T-helper 17 cell (primary cell): ENCODE measurements at places on chromosomes 6 and 20.

GRCh38 chr6:134517145-134517658, 199.3 kb upstream of the SGK1 start:
- DNase-seq, result no peak

GRCh38 chr6:28303570-28303969, 22.2 kb downstream of the PGBD1 start:
- no peak for DNase-seq

DNA sequence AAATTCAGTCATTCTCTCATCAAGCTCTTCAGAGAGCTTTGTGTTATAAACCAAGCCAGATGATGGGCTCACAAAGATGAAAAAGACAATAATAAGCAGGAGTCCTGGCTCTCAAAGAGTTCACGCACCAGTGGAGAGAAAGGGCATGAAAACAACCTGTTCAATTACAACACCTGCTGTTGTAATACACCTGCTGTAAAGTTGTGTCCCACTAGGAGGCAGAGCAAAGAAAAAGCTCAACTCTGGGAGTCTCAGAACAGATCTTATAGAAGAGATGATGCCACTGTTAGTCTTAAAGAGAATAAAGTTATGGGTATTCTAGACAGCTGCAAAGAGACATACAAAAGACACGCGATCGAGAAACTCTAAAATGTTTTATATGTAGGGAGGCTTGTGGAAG, 100.6 kb downstream of the DCDC2 start:
- no peak for DNase-seq

DNA sequence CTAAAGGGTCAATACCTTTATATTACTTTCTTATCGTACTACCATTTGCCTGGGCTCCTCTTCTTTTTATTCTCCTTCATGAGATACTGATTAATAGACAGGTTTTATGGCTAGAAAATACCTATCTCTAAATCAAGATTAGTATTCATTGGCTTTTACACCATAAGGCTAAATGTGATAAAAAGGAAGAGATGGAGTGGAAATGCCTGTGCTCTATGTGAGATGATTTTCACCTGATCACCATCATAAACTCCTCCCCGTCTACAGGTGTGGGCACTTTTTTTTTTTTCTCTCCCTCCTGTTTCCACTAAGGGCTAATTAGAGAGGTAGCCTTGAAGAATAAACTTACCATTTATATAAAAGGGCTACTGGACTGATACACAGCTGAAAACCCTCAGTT, at the start of gene GLYATL3:
Gene GLYATL3 (plus strand): TSS at position 301 of the 400 bp plus-strand sequence. CDS start 12,068 bp downstream, outside the sequence.
- no peak for DNase-seq

DNA sequence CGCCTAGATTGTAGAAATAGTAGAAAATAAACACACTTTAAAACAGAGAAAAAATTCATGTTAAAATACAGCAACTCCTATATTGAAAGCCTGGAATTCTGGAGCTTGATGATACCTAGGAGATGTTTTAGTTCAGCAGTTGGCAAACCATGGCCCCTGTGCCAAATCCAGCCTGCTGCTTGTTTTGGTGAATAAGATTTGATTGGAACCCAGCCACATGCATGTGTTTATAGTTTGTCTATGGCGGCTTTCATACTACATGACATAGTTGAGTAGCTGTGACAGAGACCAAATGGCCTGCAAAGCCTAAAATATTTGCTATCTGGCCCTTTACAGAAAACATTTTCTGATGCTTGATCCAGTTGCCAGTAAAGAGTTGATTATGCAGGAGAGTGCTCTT, 57.2 kb downstream of the PAX1 start:
- DNase-seq, result no peak

DNA sequence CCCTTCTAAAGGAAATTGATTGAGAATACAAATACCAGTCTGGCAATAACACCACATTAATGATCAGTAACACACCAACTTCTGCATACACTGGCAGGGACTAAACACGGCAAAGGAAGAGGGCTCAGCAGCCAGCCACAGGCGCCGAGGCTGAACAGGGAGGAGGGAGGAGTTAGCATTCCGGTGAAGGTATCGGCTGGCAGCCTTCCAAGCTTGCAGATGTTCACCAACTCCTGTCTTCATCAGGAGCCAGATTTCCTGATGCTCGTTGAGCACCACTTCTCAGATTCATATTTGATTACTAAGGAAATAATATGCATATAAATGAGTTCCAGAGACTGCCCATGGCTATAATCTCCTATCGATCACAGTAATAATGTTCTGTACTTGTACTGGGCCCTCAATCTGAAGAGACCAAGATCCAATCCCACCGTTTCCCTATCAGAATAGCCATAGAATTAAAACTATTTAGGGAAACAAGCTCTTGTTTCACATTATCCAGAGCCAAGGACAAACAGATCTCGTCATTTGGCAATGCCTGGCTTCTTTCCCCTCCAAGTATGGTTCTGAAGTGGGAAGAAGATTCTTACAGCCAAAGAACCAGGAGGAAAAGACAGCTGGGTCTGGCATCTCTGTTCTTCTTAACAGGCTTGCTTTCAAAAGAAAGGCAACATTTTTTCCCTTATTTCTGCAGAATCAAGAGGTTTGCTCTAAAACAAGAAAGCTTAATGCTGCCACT, 42.2 kb downstream of the GFOD1 start:
- no peak for DNase-seq

DNA sequence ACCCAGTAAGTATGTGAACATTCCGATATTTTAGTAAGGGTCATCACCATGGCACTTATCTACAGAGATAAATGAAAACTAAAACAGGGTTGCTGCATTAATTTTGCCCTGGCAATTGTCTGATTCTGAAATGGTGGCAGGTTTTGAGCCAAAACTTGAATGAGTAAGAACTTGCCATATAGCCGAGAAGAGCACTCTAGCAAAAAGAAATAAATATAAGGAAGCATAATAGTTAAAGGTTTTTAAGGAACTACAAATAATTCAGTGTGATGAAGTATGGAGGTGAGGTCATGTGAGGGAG, 68.5 kb upstream of the BTN3A2 start:
- no peak for DNase-seq

- no peak for DNase-seq
These were observed 17.9 kb downstream of the LAMP5 start for GRCh38 chr20:9532069-9532838.

- no peak for DNase-seq
These were observed 486.3 kb upstream of the MARCKS start for GRCh38 chr6:113370508-113371502.

DNA sequence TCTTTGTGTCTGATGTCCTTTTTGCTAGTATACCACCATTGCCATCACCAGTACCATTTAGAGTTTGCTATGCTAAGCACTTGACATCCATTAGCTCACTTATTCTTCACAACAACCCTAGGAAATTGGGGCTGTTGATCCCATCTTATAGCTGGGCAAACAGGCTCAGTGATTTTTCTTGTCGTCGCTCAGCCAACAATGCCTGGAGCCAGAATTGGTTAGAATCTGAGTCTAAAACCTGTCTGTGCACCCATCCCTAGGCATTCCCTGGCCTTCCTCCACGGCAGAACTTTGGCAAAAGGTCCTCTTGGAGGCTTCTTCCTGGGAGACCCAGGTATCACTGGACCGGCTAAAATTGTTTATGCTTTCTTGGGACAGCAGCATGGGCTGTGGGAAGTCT, 20.9 kb downstream of the PHF20 start:
- no peak for DNase-seq

GRCh38 chr6:20723236-20723635, 189.0 kb downstream of the CDKAL1 start:
- no peak for DNase-seq

DNA sequence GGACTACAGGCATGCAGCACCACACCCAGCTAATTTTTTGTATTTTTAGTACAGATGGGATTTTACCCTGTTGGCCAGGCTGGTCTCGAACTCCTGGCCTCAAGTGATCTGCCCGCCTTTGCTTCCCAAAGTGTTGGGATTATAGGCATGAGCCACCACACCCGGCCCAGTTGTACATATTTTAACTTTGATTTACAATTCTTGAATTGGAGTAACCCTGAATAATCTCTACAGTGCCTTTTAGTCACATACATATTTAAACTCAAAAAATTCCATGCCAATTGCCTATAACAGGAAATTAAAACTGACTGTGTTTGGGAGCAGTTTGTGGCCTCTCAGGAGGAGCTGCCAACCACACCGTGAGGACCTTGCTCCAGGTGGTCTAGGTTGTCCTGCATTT, 199.8 kb upstream of the PDE10A start:
- no peak for DNase-seq

DNA sequence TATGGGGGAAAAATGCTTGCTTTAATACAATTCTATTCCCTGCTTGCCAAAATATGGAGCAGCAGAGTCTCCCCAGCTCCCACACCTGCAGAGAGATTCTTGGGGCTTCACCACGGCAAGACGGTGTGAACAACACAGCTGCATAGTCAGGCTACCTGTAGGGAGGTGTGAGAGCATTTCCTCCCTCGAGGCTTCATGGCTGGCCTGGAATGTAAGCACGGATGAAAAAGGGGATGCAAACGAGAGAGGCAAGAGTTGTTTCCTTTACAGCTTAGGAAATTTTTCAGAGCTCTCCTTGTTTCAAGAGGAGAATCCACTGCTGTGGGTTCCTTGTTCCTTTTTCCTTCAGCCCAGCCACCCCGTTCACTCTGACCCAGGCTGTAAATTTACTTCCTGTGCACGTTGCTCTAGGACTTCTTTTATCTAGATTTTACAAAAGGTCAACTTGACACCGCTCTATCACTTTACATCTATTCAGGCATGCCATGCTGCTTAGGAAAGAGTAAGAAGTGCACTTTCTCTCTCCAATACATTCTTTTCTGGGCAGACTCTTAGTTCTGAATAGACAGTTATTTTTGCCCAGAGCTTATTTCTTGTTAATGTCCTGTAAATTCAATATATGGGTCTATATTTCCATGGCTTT, 197.1 kb downstream of the KHDC1L start:
- DNase-seq, result no peak

- no peak for DNase-seq
These were observed 77.6 kb downstream of the SCML4 start for GRCh38 chr6:107746461-107747030.

DNA sequence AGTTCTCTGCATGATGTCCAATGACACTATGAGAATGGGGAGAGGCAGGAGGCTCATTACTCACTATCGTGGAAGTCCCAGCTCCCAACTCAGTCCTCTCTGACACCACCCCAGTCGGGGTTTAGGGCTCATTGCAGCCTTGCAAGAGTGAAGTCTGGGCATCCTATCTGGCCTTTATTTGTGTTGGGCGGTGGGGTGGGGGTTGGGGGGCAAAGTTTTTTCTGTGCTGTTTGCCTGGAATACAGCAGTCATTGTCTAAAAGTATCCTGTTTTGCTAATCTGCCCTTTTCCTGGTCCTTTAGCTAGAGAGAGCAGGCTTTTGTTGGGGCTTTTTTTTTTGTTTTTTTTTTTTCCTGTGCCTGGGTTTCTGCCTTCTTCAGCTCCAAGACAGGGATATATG, 174.2 kb downstream of the MYLK4 start:
- DNase-seq, result no peak

GRCh38 chr6:150243620-150244314, 100.9 kb downstream of the PPP1R14C start:
- no peak for DNase-seq

DNA sequence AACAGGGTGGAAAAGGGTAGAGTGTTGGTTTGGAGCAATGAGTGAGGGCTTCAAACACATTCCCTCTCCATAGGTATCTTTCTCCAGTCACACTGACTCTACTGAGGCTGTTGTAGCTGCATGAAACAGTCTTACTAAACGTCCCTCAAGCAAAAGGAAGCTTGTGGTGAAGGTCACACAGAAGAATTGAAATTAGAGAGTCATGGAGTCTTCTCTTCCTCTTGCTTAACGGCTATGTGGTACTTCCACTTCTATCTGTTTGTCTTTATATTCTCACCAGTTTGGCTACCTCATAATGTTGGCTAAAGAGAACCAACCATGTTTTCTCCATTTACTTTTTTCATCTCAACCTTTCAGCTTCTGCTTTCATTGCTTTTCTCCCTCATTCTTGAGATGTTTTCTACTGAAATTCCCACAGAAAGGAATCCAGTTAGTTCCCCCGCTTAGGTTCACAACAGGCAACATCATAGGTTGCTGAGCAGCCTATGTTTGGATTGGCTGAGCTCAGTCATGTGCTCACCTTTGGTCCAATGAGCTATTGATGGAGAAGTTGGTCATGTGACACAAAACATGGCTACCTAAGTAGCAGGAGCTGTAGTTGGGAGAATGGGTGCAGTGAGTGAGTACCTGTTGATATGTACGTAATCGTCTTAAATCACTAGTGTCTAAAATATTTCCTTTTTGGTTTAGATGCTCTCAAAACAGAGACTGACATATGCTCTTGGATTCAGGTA, 99.8 kb downstream of the SNAP25 start:
- DNase-seq, result no peak

DNA sequence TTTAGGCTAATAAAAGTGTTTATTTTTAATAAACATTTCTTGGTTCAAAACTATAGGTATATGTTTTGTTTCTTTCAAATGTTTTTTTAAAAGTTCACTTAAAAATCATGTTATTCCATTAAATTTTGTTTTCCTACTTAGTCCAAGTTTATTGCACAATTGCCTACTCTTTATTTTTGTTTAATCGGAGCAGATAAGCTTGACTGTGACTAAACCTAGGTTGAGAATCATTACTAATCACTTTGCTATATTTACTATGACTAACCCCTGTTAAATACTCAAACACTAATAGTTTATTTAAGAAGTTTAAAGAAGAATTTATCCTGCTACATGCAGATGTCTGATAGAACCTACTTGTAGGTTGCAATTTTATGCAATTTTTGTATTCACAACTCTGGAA, 18.8 kb downstream of the MAP3K4 start:
- DNase-seq, result no peak

DNA sequence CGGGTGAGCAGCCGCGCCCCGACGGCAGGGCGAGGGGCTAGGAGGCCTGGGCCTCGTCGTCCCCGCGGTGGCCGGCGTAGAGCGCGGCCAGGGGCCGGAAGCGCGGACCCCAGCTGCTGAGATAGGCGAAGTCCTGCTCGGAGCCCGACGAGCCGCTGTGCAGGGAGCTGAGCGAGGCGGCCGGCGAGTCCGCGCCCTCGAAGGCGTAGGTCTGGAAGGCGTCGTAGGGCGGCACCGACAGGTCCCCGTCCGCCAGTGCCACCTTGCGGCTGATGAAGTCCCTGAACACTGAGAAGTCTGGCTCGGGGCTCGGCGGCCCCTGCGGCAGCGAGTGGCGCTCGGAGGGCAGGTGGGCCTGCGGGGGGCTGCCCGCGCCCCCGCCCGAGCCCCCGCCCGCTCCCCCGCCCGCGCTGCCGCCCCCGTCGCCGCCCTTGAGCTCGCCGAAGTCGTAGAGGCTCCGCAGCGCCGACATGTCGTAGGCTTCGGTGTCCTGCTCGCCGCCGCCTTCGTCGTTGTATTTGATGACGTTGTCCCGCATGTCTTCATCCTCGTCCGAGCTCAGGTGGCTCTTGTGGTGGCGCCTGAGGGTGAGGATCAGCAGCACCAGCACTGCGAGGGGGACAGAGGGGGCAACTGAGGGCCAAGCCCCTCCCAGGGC, 56.5 kb downstream of the CD40 start:
- peak; percentile 67 for DNase-seq

- no peak for DNase-seq
These were observed 237.1 kb downstream of the ANKRD60 start for GRCh38 chr20:57991211-57991881.

- DNase-seq, result no peak
These were observed 87.8 kb downstream of the RFPL4B start for GRCh38 chr6:112434896-112435435.
